GM03348 (cell line): ENCODE measurements at places on chromosomes 3 and 15.

GRCh38 chr3:194756460-194756779, 70.7 kb downstream of the FAM43A start:
- no peak for DNase-seq

GRCh38 chr3:27630885-27631284, 91.2 kb downstream of the EOMES start:
- DNase-seq = peak; percentile 41

- no peak for DNase-seq
These were observed 49.5 kb downstream of the APBA2 start for GRCh38 chr15:28935316-28935715.

DNA sequence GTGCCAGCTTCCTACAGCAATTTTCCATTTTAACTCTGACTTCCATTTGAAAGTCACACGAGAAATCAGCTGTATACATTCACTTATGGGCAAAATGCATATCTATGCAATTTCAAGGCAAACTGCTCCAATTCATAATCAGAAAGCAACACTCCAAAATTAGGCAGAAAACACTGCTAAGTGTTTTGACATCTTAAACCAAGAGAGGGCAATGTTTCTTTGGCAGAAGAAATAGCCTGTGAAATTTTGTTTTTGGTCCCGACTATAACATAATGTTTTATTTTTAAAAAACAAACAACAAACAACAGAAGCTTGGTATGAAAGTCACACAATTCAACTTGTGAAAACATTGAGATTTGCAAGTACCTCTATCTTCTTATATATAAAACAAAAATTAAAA, 42.6 kb downstream of the GOLIM4 start:
- no peak for DNase-seq

DNA sequence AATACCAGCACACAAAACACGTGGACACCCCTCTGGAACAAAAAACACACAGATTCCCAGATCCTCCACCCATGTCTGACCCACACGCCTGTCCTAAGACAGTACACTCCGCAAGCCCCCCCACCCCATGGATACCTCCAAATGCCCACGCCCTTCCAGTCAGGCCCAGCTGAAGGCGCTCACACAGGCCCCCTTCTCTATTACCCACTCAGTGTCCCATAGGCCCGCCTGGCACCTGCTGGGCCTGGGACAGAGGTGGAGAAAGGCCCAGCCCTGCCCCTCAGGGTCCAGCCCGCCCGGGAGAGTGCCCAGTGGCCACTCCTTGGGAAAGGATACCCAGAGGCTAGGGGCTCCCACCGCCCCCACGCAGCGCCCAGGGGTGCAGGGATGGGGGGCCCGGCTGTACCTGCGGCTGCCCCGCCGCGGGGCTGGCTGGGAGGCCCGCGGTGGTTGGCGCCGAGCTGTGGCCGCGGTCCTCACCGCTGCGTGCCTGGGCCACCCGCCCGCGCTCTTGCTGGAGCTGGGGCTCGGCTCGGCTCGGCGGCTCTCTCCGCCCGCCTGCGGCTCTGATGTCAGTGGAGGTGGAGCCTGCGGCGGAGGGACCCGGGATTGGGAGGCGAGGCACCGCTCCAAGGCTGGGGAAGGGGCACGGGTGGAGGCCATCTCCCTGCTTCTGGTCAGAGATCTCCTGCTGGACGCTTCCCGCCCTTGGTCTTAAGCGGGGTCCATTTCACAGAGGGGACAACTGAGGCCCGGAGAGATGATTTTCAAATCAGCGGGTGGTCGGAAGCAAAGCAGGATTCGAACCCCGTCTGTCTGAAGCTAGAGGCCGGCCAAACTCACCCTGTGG, at the start of gene CAMK1:
CAMK1 (minus strand) TSS at position 522 of the 850 bp plus-strand sequence. CDS start 2,198 bp downstream, outside the sequence.
- peak; percentile 95 for DNase-seq

DNA sequence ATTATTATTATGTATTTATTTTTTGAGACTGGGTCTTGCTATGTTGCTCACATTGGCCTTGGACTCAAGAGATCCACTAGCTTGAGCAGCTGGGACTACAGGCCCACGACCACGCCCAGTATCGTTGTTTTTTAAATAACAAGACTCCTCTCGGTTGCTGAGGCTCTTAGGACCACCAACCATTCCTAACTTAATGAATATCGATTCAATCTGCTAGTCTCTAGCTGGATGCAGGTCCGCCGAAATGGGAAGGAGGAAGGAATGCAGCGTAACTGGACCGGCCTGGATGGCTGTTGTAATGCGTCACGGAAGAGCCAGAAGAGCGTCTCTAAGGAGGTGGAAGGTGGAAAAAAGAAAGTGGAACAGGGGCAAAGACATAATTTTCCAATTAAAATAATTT, 1.7 kb downstream of the ANXA2 start:
- no peak for DNase-seq

GRCh38 chr15:58732625-58733363, 16.7 kb downstream of the ADAM10 start:
- no peak for DNase-seq

DNA sequence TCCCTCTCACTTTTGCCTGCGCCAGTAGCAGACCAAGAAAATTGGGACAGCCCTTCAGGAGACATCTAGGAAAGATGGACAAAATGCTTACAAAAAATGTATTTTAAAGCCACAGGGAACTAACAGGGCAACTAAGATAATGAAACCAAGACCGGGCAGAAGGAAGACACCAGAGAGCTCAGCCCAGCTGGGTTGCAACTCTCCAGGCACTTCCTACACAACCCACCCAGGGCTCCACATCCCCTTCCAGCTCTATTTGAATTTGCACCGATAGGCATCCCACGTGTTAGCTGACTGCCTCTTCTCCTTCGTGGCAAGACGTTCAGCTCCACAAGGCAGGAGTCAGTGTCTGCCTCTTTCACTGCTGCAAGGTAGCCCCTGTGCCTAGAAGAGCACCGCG, 6.6 kb upstream of the ATP10A start:
- DNase-seq = no peak

DNA sequence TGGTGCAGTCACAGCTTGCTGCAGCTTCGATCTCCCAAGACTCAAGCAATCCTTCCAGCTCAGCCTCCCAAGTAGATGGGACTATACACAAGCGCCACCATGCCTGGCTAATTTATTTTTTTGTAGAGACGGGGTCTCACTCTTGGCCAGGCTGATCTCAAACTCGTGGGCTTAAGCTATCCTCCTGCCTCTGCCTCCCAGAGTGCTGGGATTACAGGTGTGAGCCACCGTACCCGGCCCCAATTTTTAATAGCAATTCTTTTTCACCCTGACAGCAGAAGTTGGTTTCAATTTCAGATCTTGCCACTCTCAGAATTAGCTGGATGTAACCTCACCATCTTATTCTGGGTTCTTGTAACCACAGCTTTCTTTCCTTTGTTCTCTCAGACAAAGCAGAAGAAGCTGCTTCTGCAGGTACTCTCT, 64.8 kb downstream of the TRIM71 start:
- DNase-seq = no peak

GRCh38 chr3:98739266-98739665, 23.9 kb upstream of the ST3GAL6 start:
- DNase-seq = no peak

- DNase-seq = no peak
These were observed 5.7 kb downstream of the RAD54L2 start for GRCh38 chr3:51544011-51544775.

DNA sequence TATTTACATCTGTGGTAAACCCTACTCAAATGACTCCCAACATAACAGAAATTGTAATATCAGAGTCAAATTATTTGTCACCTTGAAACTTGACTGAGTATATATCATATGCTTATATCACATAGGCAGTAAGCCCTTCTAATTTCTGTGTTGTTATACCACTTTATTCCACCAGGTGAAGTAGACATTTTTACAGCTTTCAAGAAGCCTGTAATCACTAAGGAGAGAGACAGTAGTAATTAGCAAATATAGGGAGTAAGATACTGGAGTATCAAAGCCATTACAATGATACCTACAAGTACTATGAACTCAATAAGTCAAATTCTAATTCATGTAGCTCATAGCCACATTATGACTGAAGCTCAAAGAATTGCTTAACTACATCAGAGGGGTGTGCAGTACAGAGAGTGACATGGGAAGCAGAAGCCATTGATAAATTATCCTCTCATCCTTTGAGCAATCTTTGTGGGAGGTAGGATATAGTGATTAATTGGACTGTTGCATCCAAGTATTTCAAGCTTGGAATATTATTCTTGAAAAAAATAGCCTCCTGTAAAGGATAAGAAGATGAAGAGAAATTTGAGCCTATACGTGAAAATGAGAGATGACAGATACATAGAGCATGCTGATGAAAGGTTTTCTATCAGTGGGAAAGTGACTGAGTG, 1005.9 kb downstream of the ZPLD1 start:
- DNase-seq = no peak

- DNase-seq = peak; percentile 29
These were observed 232.6 kb upstream of the CHRM5 start for GRCh38 chr15:33735637-33736247.

DNA sequence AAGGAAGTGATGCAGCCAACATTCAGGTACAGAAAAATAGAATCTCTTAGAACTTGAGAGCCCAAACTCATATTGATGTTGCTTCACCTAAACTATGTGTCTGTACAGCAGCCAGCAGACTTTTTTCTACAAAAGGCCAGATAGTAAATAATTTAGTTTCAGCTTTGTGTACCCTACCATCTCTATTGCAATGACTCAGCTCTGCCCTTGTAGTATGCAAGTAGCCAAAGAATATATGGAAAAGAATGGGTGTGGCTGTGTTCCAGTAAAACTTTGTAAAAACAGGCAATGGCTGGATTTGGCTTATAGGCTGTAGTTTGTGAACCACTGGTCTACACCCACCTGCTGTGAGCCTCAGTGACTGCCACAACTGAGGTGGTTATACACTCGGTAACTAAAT, 392.5 kb upstream of the RARB start:
- no peak for DNase-seq

DNA sequence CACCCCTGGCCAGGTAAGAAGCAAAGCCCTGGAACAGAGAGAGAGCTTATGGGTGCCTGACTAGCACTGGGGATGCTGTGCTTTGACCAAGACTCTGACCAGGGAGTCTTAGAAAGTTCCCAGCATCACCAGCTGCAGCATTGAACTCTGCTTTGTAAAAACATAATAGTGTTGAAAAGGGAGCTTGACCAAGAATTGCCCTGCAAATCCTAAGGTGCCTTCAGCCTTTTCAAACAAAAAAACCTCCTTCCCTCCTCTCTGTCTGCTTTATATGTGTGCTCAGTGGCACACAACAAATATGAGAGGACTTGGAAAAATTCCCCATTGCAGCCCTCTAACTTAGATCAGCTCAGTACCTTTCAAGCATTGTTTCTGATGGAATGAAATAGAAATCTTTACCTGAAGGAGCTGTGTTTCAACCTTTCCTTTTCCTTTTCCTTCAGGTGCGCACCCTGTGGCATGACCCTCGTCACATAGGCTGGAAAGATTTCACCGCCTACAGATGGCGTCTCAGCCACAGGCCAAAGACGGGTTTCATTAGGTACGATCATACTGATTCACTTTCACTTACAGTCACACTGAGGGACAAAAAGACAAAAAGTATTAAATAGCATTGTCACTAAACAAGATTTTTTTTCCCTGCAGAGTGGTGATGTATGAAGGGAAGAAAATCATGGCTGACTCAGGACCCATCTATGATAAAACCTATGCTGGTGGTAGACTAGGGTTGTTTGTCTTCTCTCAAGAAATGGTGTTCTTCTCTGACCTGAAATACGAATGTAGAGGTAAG, 13.0 kb downstream of the THBS1 start:
- DNase-seq = no peak

GRCh38 chr3:48598323-48599076, 3.4 kb upstream of the COL7A1 start:
- peak; percentile 92 for DNase-seq

DNA sequence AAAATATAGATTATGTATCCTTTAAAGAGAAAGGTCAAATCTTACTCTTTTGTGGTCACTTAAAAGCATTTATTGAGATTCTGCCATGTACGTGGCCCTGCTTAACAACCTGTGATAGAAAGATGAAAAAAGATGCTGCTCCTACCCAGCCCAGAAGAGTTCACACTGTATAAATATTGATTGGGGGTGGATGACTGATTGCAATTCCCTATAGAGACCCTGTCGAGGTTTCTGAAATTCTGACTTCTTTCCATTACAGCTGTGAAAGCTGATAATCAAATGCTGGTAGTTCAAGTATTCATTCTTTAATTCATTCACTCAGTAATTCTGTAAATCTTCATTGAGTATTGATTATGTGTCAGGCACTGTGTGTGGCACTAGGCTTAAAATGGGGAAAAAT, 114.1 kb upstream of the CHL1 start:
- DNase-seq = no peak

- no peak for DNase-seq
These were observed 16.7 kb upstream of the CRTC3 start for GRCh38 chr15:90512981-90513380.

- no peak for DNase-seq
These were observed 47.0 kb downstream of the GNB4 start for GRCh38 chr3:179404307-179404706.

DNA sequence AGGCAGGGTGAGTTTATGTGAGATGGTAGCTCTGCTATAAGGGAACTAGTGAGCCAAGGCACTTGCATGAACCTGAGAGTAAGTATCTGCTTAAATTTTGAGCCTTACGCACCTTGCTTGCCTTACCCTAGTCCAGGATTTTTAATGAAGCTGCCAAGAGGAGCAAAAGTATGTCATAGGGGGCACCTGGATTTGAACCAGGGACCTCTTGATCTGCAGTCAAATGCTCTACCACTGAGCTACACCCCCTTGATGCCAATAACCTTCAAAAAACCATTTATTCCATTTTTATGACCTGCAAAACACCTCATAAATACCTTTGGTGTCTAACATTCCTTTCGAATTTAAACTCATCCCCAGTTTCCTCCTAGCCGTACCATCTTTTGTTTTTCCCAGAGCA, 88.3 kb upstream of the ACP3 start:
- DNase-seq = no peak

DNA sequence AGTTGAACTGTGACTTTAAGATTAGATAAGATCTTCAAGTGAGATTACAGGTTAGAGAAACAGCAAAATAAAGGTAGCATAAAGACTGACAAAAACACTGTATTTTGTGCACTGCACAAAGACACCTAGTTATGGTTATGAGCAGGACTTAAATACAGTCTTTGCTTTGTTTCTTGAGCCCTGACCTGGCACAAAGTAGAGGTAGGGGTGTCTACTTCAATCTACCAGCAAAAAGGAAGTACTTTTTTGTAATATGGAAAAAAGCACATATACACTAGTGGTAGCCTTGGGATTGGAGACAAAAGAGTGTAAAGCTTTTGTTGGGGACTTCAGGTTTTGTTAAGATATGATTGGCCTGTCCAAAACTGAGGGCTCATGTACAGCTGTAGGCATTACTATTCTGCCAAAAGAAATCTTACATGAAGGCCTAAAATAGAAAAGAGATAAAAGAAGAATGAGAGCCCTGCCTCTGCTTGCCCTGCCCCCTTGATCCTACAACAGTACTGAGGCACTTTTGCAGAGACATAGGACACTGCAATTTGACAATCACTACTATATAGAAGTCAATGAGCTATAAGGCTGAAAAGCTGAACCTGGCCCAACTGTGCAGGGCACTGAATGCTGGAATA, 194.3 kb downstream of the CBLB start:
- DNase-seq = no peak

- peak; percentile 5 for DNase-seq
These were observed 238.5 kb upstream of the ZNF385D start for GRCh38 chr3:21989341-21990042.
